ENCODE measurements at places on chromosomes 2 and 18. TPM values are rescaled to one million over a fixed set of nuclear protein-coding genes. Genes with fewer than 3 reads are reported as not detected.

- DNase-seq: no peak
These were observed 934.8 kb downstream of the NRXN1 start for GRCh38 chr2:50097148-50097547.

DNA sequence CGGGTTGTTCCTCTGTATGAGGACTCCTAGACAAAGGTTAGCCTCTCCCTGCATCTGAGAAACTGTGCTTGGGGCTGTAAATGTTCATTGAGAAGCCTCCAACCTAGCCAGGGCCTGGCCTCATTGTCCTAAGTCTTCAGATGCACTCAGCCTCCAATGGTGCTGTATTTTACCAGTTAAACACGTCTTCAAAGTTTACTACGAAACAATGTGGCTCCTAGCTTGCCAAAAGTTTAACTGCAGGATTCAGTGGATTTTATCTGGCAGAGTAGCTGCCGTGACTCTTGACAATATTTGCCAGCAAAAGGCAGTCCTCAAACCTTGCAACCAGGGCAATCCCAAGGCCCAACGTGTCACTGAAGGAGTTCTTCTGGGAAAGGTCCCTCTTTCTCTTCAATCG, 1.1 kb downstream of the PID1 start:
- no peak for DNase-seq

DNA sequence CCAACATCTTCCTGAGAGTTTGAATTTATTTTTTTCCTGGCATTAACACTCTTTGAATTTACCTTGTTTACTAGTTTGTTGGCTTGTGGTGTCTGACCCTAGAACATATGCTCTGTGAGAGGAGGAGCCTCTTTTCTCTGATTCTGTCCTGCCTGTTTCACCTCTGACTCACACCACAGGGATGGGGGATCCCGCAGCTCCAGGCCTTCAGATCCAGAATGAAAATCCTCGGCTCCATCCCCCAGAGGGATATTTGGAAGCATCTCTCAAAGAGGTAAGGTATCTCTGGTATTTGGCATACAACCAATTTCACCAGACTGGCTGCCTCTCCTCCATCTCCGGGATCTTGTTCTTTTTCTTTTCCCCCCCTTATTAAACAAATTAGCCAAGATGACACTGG, 104.7 kb downstream of the GPR39 start:
- no peak for DNase-seq

GRCh38 chr2:121004950-121005349, 269.3 kb downstream of the GLI2 start:
- DNase-seq: peak; percentile 73

GRCh38 chr2:16526193-16526592, 139.4 kb downstream of the CYRIA start:
- no peak for DNase-seq

DNA sequence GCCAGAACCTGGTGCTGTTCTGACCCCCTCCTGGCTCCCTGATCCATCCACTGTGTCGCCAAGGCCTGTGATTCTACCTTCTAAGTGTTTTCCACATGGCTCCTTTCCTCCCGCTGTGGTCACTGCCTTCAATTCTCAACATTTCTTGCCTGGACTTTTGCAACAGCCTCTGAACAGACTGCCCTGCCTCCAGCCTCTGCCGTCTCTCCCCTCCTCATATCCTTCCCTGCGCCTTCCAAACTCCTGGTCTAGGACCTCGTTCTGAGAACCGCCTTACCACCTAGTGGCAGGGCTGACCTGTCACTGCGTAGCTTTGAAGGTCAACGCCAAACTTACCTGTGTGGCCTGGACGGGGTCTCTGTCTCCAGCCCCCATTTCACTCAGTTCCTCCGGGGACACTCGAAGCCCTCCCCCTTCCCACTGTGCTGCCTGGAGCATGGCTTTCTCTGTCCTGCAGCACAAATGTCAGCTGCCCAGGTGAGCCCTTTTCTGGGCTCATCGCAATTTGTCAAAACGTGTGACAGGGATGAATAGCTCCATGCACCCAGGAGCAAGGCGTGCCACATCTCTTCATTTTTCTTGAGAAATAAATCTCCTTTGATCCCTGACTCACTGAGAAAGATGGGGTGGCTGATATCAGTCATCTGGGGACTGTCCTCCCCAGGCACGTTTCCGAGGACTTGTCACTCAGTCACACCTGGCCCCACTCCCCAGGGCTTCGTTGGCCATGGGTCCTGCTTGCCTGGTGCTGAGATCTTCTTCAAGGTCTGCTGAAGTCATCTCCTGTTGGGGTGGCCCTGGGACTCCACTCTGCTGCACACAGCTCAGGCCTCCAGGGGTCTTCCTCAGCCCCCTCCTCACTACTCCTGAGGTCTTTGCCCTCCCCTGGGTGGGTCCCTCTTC, 46.7 kb downstream of the LDLRAD4 start:
- DNase-seq: peak; percentile 72

GRCh38 chr2:106272216-106272807, 78.2 kb upstream of the UXS1 start:
- no peak for DNase-seq

GRCh38 chr2:97760480-97761049, 47.2 kb downstream of the ZAP70 start:
- DNase-seq: peak; percentile 51

ACVR1C gene
- total RNA-seq: 0.08 TPM

GRHL1 gene
- total RNA-seq: 0.81 TPM

RESP18 gene
- not detected for total RNA-seq

ZSWIM2 gene
- total RNA-seq: not detected

All from osteocyte (in vitro differentiated cells).